ENCODE measurements at places on chromosomes 4 and X.

DNA sequence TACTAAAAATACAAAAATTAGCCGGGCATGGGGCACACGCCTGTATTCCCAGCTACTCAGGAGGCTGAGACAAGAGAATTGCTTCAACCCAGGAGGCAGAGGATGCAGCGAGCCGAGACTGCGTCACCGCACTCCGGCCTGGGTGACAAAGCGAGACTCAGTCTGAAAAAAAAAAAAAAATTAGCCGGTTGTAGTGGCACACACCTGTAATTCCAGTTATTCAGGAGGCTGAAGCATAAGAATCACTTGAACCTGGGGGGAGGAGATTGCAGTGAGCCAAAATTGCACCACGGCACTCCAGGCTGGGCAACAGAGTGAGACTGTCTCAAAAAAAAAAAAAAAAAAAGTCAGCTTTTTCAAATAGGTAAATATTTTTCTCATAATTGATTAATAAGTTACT lies 71.9 kb downstream of the WDFY3 start:
- DNase-seq: no peak

DNA sequence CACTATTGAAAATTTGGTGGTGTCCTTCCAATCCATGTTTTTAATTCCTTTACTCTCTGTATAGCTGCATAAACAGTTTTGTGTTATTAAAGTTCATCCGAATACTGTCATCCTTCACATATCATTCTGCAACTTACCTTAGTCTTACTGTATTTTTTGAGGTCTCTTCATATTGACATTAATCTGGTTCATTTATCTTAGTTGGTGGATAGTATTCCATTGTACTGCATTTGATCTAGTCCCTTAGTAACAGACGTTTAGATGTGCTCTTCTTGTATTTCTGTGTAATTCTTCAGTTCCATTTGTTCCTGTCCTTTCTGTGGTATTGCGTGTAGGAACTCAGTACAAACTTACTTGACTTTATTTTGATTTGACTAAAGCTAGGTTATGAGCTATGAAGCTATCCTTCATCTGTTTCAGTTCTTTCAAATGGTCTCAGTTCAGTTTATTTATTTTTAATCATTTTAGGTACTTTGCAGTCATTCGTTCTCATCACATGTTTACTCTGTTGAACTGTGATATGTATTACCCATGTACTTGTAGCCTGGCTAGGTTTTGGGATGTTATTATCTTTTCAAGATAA lies 41.3 kb downstream of the RAPGEF2 start:
- DNase-seq: no peak

DNA sequence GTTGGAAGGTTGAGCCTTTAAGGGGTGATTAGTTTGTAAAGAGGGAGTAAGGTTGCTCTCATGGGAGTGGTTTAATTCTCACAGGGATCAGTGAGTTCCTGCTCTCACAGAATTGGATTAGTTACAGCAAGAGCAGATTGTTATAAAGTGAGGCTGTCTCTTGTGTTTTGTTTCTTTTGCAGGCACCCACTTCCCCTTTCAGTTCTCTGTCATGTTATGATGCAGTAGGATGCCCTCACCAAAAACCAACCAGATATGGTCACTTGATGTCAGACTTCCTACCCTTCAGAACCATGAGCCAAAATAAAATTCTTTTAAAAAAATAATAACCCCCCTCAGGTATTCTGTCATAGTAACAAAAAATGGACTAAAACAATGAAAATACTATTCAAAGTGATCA lies 19.9 kb upstream of the IGSF1 start:
- no peak for DNase-seq

GRCh38 chr4:1047976-1048772 lies 36.7 kb downstream of the FGFRL1 start:
- DNase-seq: no peak

DNA sequence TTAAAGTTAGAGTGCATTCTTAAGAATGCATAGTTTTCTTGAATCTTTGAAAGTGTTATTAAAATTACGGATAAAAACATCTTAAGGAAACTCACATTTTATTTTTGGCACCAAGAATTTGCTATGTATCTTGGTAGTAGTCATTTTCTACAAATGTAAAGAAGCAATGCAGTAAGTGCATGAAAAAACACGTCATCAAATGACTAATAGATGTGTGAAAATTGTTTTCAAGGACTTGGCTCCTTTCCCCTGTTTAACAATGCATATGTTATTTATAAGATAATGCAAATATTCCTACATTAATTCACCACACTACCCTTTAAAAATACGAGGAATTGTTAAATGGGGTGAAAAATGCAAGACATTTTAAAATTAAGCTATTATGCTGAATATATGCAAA lies 461.2 kb upstream of the PCDH7 start:
- no peak for DNase-seq
